ENCODE measurements at places on chromosomes 11 and 22.

DNA sequence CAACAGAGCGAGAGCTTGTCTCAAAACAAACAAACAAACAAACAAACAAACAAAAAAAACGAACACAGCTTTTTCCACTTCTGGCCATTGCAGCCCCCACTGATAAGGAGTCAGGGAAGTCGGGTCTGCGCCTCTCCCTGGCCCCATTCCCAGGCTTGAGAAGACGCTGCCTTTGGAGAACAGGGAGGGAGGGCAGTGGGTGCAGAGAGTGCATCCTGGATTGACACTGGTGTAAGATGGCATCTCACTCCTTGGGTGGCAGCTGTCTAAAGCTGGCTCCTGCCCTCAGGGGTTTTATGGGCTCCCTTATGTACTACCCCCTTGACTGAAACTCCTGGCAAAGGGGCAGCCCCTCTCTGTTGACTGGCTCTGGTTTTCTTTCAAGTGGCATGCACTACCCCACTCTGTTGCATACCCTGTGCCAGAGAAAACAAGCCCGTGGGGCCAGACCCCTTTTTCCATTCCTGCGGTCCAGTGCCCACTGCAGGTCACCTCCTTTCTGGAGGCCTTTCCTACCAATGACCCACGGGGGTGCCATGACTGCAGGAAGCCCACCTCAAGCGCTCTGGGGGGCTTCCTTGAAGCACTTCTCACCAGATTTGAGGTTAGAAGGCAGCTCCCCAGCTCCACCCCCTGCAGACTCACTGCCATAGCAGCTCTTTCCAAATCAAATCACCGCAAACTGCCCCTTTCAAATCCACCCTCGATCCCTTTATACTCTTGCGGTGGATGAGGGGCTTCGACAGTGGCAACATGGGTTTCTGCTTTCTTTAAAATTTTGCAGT is 12.7 kb downstream of the DRAP1 start:
- DNase-seq = no peak

- DNase-seq = no peak
Observed at GRCh38 chr11:33358150-33358831, 101.1 kb downstream of the HIPK3 start.

- DNase-seq = no peak
Observed at GRCh38 chr11:121152764-121153163, 51.7 kb downstream of the TECTA start.

GRCh38 chr11:69520186-69520916 is 38.9 kb downstream of the LINC01488 start:
- no peak for DNase-seq

DNA sequence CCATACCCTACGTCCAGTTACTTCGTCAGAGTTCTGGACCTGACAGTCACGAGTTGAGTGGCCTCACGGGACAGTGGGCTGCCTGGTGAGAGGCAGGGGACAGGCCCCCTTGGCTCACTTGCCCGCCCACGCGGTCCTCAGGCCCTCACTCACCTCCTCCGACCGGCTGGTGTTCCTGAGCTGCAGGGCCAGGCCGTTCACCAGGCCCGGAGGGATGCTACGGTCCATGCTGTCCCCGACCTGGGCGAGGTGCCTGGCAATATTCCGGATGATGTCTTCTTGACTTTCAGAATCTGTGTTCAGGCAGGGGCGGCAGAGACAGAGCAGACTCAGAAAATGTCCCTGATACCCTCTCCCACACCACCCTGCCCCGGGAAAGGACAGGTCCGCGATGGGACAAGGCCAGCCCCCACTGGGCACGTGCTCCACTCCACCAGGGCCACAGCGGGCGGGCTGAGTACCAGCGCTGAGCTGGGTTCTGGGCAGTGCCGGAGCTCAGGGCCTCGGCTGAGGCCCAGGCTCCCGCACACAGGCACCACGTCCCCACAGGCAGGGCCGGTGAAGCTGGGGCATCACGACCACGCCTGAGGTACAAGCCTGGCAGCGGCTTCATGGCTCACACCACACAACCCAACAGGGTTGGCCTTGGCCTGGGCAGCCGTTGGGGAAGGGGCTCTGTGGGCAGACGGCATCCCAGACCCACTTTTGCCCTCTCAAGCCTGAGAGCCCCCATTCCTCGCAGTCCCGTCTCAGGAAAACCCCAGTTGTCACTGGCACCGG is 34.9 kb downstream of the BID start:
- DNase-seq = no peak

- no peak for DNase-seq
Observed at GRCh38 chr22:27139935-27140511, 482.6 kb downstream of the MIAT start.

GRCh38 chr11:124115782-124116616 is 749 bp downstream of the VWA5A start:
- no peak for DNase-seq

DNA sequence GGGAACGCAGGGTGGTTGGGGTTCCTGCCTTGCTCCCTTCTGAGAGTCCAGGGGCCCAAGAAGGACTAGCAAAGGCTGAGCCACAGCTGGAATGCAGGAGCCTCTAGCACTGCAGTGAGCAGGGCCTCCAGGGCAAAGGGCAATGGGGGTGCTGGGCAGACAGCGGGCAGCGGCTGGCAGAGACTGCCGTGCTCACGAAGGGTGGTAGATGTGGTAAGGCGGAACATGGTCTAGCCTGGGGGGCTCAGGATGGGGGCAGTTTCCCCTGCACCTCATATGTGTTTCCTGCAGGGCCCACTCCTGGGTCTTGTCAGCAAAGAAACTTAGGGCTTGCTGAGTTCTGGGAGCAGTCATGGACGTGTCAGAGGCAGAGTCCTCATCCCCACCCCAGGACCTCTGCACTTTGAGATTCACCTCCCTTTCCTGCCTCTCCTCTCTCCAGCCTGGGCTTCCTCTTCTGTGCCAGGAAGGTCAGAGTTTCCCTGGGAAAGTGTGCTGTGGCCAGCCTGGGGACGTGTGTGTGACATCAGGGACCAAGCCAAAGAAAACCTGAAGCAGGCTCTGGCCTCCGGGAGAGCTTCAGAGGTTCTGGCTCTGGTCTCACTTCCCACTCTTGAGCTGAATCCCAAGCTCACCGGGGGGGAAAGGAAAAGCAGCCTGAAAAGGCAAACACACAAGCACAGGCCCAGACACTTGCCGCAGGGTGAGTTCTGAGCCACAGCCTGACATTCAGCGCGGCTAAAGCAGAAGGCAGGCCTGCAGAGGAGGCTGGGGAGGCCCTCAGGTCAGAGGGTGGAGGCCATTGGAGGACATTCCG is 4.4 kb downstream of the MOGAT2 start:
- no peak for DNase-seq

GRCh38 chr11:102347462-102348370 is 702 bp downstream of the BIRC2 start:
- DNase-seq = no peak

DNA sequence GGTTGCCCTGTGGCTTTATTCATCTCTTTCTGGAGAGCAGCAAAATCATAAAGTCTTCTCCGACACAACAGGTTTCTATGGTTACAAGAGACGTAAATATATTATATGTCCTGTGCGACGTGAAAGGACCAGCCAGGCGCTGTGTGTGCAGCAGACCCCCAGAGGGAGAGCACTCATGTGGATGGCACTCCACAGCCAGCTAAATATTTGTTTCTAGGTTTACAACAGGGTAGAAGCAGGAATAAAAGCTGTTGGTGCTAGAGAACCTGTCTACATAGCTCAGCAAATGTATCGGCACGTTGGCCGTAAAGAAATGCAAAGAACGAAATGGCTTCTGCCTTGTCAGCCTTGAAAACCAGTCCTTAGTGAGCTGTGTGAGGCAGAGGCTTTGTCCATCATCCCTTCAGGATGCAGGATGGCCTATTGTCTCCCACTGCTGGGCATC is 133.8 kb upstream of the PITPNB start:
- DNase-seq = no peak

- peak; percentile 43 for DNase-seq
Observed at GRCh38 chr22:23178512-23179254, 1.6 kb upstream of the BCR start.

DNA sequence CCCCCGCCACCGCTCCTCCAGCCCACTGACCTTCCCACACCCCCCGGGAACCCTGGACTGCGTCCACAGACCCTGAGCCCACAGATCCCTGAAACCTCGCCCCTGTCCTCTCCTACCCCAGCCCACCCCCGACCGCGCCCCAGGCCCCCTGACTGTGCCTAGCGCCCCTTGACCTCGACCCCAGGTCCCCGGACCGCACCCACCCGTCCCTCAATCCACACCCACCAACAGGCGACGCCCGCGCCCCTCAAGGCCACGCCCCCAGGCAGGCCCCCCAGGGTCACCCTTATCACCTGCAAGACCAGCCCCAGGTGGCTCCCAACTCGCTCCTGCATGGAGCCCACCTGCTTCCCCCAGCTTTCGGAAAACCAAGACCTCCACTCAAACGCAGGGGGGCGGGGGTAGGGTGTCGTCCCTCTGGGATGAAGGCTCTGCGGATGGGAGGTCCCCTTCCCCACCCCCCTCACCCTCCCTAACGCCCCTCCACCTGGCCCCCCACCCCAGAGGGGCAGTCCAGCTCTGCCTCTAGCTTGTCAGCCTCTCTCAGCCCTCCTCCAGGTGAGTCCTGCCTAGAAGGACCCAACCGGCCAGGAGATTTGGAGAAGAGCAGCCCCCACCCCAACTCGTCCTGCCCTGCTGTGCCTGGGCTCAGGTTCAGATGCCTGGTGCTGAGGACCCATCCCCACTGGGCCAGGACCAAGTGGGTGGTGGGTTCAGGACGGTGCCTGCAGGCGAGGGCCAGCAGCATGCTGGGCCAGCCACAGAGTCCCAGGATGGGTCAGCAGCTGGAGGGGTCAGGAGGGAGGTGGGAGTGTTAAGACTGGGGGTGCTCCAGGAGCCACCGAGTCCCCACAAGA is 3.1 kb upstream of the IL17REL start:
- DNase-seq = no peak

DNA sequence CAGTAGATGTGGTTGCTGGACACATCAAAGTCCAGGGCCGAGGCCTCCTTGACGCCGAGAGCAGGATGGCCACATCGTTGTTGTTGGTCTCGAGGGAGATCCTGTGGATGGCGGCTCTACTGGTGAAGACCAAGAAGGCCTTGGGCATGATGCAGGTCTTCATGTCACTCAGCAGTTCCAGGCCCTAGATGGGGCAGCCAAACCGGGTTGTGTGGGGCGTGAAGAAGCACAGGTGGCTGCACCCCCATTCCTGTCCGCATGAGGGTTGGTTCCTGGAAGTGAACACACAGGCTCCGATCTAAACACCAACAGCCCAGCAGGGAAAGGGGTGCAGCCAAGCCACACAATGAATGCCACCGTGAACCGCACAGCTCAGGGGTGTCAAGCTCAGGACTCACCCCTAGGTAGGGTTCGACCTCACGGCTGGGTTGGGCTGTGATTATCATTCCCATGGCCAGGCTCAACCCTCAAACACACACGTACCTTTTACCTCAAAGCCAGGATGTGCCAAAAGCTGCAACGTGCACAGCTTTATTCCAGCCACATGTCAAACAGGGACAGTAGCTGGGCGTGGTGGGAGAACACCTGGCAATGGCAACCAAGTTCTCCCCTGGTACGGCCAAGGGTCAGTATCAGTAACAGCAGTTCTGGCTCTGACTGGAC is 132.3 kb downstream of the CRYBB2 start:
- DNase-seq = no peak

GRCh38 chr11:14132312-14132711 is 169.8 kb downstream of the SPON1 start:
- DNase-seq = no peak

DNA sequence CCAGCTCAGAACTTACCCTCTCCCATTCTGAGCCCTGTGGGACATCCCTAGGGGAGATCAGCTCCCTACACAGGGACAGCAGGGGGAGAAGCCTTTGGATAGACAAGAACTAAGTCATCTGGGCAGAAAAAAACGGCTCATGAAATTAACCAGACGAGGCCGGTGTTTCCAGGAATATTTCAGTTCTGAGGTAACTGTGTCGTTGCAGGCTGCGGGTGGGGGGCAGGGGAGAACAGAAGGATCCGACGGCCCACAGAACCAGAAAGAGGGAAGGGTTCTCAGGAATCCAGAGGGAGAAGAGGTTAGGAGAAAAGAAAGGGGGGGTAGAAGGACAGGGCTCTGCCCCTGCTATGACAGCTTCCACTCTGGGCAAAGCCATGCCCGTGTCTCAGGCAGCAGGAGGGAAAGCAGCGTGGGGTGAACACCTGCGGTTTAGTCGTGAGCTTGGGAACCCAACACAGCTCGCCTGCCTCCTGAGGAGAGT is 3.6 kb downstream of the CLCF1 start:
- DNase-seq = no peak

DNA sequence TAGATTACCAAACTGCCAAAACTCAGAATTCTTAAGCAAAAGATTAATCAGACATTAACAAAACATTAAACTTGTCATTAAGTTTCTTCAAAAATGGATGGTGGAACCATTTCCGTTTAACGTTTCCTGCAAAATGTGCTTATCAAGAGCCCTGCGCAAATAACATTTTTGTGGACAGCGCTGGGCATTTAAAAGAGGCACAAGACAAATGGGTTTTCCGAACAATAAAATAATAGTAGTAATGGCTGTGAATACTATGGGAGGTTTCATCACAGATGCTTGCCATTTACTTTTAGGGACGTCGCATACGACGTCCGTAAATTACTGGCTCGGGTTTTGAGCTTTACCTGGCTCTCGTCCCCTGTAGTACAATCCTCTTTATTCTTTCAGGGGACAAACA is 1.1 kb downstream of the NPAT start:
- no peak for DNase-seq

DNA sequence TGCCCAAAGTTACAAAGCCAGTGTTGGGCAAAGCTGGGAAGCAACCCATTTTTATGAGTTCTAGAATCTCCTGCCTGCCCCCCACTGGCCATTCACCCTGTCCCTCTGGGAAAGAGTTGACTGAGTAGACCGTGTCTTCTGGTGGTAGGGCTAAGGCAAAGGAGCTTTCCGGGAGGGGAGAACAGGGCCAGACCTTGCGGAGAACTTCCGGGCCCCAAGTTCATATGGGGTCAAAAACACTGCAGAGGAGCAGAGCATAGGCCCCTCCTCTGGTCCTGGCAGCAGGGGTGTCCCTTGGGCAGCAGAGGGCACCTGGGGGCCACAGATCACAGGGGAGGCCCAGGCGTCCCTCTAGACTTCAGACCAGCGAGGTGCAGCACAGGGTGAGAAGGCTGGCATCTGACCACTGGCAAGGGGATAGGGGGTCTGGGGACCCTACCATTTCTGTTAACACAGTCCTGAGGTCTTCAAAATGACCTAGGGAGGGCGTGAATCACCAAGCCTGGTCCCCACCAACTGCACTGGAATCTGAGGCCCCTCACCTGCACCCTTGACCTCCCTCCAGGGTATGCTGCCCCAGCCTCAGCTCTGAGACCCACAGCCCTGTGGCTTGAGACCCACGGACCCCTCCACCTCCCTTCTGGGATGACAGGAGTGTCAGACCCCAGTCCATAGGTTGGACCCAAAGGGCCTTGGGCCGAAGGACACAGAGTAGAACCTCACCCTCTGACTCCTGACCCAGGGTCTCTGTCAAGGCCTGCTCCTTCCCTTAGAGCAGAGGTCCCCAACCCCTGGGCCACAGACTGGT is 1.3 kb upstream of the ARAP1 start:
- DNase-seq = no peak

GRCh38 chr11:56700242-56700913 is 1.5 kb downstream of the OR9G1 start:
- DNase-seq = no peak

GRCh38 chr22:22460635-22461034 is 47.9 kb downstream of the ZNF280B start:
- no peak for DNase-seq

GRCh38 chr11:120707098-120707497 is 195.6 kb downstream of the GRIK4 start:
- no peak for DNase-seq
